T-helper 2 cell treated with Interferon-gamma antibody and Interleukin-4, amounts not matched to agents 5 μg/mL and 100 μg/mL, for 36 hours (primary cell): ENCODE measurements at places on chromosomes 12 and 14.

- no peak for DNase-seq
Measured at GRCh38 chr12:54232790-54233189, 44.0 kb upstream of the SMUG1 start.

GRCh38 chr14:53883739-53884138 is 72.9 kb downstream of the BMP4 start:
- DNase-seq = no peak

GRCh38 chr14:81305065-81305464 is 84.3 kb upstream of the GTF2A1 start:
- DNase-seq = no peak

DNA sequence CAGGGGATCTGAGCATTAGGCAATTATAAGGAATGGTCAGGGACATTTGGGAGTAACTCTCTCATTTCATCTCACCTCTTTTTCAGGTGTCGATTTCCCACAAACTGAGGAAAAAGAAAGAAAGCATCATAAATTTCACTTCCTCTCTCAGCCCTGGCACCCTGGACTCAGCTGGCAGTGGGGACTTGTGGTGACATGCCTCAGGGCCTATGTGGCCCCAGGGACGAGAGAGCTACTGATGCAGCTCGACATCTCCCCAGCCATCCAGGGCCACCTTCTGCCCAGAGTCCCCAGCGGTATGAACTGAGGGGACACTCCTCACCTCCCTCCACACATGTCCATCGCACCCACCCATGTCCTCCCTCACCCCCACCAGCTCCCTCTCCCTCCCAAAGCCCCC is 11.7 kb downstream of the TNFRSF1A start:
- no peak for DNase-seq

- no peak for DNase-seq
Measured at GRCh38 chr12:26571560-26571959, 261.4 kb downstream of the ITPR2 start.

- DNase-seq = peak; percentile 96
Measured at GRCh38 chr12:6426882-6427671, 17.7 kb upstream of the CD27 start.

- DNase-seq = no peak
Measured at GRCh38 chr12:97168804-97169203, 261.7 kb downstream of the NEDD1 start.

- DNase-seq = peak; percentile 46
Measured at GRCh38 chr12:4855121-4855924, 54.4 kb upstream of the KCNA1 start.

- peak; percentile 23 for DNase-seq
Measured at GRCh38 chr12:7142056-7142644, 12.0 kb downstream of the CLSTN3 start.

DNA sequence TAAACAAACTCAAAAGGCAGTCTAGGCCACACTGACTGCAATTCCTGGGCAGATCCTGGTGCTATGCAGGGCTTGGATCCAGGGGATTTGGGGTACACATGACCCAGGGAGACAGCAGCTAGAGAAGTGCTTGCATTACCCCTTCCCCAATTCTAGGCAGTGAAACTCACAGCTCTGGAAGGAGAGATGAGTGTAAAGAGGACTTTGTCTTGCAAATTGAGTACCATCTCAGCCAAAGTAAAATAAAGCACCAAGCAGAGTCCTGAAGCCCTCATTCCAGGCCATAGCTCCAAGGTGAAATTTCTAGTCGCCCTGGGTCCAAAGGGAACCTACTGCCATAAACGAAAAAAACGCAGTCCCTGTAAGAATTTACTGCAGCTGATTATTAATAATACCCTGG is 644.9 kb upstream of the FLRT2 start:
- DNase-seq = no peak

- no peak for DNase-seq
Measured at GRCh38 chr14:32697704-32698103, 241.0 kb upstream of the NPAS3 start.

- DNase-seq = no peak
Measured at GRCh38 chr12:9030776-9031175, 41.4 kb downstream of the KLRG1 start.

DNA sequence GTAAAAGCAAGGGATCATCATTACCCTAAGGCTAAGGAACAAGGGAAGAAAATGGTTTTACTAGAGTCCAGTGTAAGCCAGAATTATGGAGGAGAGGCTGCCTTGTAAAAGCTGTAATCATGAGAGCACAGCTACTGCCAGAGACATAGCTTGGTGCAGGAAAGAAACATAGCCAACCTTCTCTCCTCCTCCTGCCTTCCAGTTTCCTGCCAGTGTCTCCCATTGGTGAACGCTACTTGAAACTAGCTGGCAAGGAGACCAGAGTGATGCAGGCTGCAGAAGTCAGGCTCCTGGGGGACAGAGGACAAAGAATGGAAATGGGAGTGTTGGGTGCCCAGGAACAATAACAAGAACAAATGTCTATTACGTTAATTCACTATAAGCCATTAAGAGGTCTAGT is 158.5 kb downstream of the NELL2 start:
- DNase-seq = no peak

DNA sequence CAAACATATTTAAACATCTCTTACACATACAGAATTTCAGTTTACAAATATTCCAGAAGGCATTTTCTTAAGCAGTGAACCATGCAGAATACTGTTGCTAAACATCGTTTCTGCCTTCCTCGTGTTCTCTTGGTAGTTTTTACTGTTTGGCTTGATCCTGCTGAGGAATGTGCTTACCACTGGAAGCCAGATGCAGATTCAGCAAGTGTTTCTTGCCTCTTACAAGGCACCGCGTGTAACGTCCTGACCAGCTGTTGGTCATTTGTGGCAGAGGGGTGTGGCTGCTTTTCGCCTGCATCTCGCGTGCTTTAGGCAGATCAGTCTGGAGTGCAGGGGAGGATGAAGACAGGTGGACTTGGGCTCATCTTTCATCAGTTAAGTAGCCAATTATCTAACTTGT is 12.4 kb downstream of the EIF2B1 start:
- DNase-seq = no peak

GRCh38 chr14:86787717-86788116 is 1205.3 kb downstream of the GALC start:
- DNase-seq = no peak

- no peak for DNase-seq
Measured at GRCh38 chr12:121251838-121252237, 41.9 kb downstream of the P2RX4 start.

DNA sequence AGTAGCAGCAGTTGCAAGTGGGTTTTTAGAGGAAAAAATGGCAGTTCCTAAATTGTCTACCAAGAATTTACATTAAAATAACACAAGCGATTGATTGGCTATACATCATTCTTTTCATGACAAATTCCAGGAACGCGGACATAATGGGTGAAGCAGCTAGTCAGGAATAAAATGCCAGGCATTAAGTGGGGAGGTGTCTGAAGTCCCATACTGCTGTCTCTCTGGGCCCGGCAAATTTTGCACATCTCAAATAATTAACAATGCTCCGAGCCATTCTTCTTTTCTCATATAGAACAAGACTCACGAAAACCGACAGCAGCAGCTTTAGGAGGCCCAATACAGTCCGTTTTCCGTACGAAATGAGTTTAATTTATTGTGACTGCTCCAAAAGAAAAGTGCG is 696 bp downstream of the RPL36AL start:
- DNase-seq = no peak

DNA sequence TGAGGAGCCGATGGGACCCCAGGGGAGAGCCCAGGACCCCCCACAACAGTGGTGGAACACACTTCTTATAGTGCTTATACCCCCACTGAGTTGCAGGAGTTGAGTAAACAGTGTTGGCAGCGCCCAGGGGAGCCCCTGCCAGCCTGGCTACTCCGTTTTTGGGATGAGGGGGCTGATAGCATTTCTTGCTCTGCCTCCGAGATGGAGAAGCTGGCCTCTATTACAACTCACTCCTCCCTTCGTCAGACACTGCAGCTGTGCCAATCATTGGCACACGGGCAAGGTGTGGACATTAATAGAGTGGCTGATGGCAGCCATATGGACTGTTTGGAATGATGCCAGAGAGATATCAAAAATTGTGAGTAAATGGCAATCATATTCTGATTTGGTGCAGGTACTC is 94.9 kb upstream of the TMPO start:
- DNase-seq = no peak

GRCh38 chr12:26689281-26689841 is 143.6 kb downstream of the ITPR2 start:
- DNase-seq = no peak

- no peak for DNase-seq
Measured at GRCh38 chr12:125202421-125202820, 137.2 kb downstream of the AACS start.

GRCh38 chr14:94770815-94771157 is 873 bp upstream of the GSC start:
- no peak for DNase-seq

GRCh38 chr12:30696103-30696408 is 387 bp upstream of the IPO8 start:
- DNase-seq = no peak
